ENCODE measurements at places on chromosomes 7 and 10.

GRCh38 chr10:4566011-4566410 lies 260.0 kb upstream of the AKR1E2 start:
- no peak for DNase-seq

DNA sequence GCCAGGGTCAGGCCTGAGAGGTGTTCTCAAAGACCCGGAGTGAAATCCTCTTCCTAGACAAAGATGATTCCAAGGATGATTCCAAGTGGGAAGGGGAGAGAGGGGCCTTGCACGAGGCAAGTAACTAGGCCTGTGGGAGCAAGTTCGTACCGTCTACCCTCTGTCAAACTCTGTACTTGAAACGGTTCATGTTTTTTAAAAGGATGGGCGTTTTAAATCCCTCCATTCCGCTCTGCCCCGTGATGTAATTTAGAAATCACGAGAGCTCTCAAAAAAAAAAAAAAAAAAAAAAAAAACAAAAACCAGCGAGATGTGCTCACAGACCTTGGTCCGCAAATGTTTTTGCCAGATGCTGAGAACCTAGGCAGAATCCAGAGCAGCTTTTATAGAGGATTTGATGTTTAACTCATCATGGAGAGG lies 114.7 kb upstream of the CARD11 start:
- DNase-seq = no peak

DNA sequence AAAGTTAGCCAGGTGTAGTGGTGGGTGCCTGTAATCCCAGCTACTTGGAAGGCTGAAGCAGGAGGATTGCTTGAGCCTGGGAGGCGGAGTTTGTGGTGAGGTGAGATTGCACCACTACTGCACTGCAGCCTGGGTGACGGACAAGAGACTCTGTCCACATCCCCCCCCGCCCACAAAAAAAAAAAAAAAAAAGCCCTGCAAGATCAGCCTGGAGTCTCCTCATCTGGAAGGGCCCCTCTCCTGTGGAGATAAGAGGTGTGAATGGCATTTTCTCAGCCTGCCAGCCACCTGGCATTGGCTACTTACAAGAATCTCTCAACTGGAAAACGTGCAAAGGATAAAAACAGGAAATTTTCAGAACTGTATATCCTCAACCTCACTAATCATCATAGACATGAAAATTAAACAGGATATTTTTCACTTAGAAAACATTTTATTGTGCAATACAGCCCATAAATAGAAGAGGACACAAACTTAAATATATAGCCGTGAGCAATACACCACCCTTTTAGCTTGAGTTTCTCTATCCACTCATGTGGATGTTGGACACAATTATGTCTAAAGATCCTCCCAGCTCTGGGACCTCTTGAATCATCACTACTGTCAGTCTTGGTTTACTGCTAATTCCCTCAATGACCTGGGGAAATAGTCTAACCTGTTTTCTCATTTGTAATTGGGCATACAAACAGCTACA lies 11.3 kb upstream of the TSPAN15 start:
- no peak for DNase-seq

DNA sequence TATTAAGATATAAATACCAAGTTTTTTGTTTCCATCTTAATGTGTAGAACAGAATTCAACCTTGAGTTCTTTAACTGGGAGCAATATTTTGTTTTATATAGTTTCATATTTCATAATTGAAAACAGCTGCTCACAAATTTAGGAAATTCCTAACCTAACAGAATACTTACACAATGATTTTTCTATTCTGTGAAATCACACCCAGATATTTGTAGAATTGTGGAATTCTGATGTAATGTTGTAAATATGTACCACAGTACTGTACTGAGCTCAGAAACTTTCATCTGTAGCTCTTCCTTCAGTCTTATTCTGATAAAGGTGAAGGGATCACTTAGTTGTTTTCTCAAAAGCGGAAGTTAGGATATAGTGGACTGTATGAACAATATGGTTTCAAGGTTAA lies 143.4 kb upstream of the GLI3 start:
- DNase-seq = no peak

DNA sequence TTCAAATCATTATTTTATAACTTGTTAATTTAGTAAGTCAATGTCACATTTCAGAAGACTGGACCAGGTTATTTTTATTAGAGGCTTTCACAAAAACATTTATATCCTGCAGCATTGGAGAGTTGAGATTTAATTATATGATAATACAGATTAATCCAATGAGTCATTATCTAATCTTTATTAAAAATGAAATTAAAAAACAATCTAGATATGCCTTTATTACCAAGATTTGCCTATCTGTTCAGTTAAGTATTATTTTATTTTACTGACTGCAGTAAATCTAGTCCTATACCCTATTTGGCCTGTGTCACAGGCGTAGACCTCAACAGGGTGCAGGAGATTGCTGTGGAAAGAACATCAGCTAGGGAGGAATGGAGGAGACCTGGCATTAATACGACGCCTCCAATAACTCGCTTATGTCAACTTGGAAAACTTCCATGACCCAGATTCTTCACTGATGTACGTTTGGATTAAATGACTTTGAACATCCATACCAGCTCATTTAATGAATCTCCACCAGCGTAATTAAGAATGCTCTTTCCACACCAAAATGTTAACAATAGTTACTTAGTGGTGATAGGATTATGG lies 18.2 kb downstream of the PAXIP1 start:
- no peak for DNase-seq

- no peak for DNase-seq
Measured at GRCh38 chr10:49001870-49002672, 62.4 kb upstream of the LRRC18 start.

- DNase-seq = no peak
Measured at GRCh38 chr7:108244110-108244509, 113.9 kb upstream of the LAMB4 start.

GRCh38 chr7:41809116-41809515 lies 106.2 kb upstream of the INHBA start:
- DNase-seq = no peak

DNA sequence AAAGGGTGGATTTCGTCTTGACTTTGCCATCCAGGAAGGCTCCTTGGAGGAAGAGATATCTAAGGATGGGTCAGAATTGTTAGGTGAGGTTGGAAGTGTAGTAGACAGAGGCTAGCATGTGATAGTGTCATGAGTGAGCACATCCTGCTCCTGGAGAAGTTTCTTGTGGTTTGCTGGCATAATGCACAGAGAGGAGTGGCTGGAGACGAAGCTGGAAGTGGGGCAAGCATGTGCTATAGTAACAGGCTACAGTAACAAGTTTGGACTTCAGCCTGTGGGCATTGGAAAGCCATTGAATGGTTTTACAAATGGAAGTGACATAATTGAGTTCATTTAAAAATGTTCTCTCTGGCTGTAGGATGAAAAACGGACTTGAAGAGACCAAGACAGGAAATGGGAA lies 175.6 kb upstream of the VWC2 start:
- no peak for DNase-seq

DNA sequence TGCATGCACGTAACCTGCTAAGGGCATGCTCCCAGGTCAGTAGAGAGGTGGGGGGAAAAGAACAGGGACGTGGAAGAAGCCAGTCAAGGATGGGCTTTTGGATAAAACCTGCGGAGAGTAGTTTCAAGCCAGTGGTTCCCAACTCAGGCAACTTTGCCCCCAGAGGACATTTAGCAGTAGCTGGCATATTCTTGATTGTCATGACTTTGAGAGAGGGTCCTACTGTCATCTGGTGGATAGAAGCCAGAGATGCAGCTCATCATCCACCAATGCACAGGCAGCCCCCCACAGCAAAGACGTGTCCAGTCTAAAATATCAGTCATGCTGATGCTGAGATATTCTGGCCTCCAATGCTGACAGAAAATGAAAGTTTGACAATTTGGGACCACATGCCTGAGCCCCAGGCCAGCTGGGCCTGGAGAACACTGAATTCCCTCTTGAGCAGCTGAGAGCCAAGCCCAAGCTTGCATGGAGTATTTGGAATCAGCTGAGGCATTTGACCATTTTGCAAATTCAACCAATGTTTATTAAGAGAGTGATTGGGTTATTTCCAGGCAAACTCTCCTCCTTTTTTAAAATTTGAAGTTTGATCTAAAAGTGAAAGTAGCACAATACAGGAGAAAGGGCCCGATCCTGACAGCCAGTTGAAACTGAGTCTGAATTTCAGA lies 110.0 kb upstream of the C7orf33 start:
- no peak for DNase-seq

GRCh38 chr10:117342641-117343040 lies 32.6 kb downstream of the PDZD8 start:
- no peak for DNase-seq

- no peak for DNase-seq
Measured at GRCh38 chr7:83807774-83808173, 158.8 kb upstream of the SEMA3E start.

DNA sequence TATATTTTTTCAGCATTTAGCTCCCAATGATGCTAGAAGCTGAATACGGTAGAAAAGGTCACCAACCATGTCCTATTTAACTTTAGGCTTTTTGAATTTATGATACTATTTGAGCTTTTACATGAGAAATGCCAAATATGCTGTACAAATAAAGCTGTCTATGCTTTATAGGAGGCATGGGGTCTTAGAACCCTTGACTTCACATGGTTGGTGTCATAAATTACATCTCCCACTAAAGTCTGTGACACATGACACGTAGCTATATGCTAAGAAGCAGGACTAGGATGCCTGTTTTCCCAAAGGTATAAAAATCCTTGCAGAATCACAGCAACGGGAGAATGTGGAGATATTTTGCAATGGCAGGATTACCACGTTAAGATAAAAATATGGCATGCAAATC lies 960.4 kb downstream of the PCDH15 start:
- no peak for DNase-seq

DNA sequence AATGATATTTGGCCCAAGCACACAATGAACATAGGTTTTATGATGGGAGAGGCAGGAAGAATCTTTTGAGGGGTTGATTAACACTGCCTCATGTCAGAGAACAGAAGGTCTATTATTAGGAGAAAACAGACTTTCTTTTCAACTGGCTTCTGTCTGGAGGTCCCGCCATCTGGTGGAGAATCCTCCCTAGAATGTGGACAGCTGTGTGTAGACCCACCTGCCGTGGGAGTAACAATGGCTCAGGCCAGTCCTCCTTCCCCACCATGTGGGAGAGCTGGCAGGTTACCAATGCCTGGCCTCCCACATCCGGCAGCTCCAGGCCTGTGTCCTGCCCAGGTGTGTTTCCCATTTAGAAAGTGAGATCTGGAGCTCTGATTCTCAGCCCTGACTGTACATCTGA lies 70.4 kb upstream of the AOAH start:
- DNase-seq = no peak

- DNase-seq = no peak
Measured at GRCh38 chr7:22194658-22195273, 162.2 kb downstream of the RAPGEF5 start.

- no peak for DNase-seq
Measured at GRCh38 chr7:80207501-80207900, 72.9 kb downstream of the GNAI1 start.

DNA sequence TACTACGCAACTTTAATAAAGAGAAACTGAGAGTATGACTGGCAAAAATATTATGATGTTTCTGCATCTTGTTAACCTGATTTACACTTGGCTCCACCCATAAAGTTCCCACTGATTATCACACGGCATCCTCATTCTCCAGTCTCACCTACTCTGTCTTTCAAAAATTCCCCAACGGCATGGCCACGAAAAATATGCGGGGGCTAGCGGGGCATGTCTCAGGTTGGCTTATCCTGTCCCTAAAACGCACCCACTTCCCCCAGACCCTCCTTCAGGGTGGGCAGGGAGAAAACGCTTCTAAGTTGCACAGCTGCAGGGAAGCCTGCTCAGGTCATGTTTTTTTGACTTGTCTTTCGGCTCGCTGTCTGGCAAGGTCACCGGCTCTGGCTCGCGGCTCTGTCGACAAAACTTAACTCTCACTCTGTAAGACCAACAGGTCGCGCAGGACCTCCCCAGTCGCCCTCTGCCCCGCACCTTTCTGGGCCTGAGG lies 3.8 kb downstream of the CDK6 start:
- DNase-seq = no peak

DNA sequence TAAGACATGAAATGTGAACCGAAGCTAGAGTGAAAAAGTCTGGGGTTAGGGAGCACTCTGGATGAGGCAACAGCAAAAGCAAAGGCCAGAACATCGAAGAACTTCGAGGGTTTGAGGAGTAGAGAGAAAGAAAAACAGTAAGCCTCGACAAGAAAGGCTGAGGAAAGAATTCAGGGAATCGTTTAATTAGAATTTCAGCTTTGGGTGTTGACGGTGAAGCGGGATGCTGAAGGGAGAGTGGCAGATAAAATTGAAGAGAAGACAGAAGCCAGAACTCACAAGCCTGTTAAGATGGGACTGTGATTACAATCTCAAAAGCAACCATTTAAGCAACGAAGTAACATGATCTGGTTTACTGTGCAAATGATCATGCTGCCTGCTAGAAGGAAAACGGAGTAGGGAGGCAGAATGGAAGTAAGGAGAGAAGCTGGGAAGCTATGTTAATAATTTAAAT lies 2.1 kb downstream of the TRDMT1 start:
- DNase-seq = no peak

GRCh38 chr7:39142750-39143149 lies 165.0 kb downstream of the POU6F2 start:
- no peak for DNase-seq

- no peak for DNase-seq
Measured at GRCh38 chr7:29359482-29360093, 165.0 kb downstream of the CHN2 start.

- no peak for DNase-seq
Measured at GRCh38 chr10:74056050-74056818, 58.3 kb downstream of the VCL start.

GRCh38 chr7:151435971-151436370 lies 4.0 kb downstream of the CRYGN start:
- DNase-seq = no peak

DNA sequence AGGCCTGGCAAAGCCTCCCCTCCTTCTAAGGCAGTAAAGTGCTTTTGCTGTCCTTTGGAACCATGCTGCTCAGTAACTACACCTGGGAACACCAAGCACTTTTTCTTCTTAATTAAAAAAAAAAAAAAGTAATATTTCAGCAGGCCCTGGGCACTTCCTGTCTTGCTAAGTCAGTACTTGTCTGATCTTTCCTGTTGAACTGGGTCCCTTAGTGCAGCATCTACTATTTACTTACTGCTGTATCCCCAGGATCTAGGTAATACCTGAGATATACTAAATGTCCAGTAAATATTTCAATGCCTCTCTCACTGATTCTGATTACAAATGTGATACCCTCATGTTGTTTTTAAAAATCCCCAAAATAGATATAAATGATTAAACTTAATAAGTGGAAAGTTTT lies 77.4 kb downstream of the PPP1R3C start:
- no peak for DNase-seq

- DNase-seq = no peak
Measured at GRCh38 chr10:98472196-98472595, 25.5 kb upstream of the HPS1 start.

DNA sequence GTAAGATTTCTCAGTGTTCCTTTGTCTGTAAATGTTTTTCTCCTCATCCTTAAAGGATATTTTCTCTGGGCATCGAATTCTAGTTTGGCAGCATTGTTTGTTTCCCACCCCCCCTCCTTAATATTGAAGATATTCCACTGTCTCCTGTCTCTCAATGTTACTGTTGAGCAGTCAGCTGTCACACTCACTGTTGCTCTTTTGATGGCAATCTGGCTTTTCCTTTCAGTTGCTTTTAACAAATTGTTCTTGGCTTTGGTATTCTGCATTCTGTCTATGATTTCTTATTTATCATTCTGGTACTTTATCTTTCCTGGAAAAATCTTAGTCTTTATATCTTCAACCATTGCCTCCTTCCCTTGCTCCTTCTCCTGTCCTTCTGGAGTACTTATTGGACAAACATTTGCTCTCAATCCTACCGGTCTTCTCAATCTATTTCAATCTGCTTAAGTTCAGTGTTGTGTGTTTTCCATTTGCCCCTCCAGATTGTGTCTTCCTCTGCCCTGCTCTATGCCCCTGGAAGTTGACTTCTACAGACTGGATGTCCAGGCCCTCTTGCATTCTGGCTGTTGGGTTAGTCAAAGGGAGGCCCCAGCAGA lies 9.3 kb upstream of the GTPBP4 start:
- no peak for DNase-seq
